ENCODE measurements at places on chromosomes 2 and 18.

GRCh38 chr2:40416486-40416885, 35.4 kb downstream of the SLC8A1 start:
- no peak for DNase-seq

DNA sequence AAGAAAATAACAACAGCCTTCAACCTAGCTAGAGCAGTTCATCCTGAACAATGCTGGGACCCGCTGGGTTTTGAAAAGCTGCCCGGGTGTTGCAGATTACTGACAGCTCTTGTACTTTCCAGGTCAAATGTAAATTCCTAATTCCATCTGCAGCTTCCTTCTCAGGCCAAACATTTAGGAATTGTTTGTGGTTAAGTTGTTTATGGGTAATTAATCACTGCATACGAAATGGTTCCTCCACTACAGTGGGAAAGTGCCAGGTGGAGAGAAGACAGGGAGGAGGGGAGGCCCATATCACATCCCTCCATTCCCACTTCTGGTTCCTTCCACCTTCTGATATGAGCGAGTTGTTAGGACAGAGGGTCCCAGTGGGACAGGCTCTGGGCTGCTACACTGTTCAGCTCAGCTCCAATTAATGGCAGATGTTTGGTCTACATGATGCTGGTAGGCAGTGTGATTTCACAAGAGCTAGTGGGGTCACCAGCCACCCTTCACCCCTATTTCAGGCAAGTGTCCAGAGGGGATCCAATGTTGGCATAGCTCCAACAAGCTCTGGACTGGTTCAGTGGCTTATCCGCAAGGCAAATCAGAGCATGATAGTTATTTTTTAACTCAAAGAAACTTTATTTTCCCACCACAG, 112.9 kb upstream of the ACAA2 start:
- DNase-seq = no peak

GRCh38 chr2:28616396-28616999, 120.6 kb downstream of the PLB1 start:
- no peak for DNase-seq

- no peak for DNase-seq
Observed at GRCh38 chr18:32048507-32049091, 30.0 kb downstream of the RNF125 start.

DNA sequence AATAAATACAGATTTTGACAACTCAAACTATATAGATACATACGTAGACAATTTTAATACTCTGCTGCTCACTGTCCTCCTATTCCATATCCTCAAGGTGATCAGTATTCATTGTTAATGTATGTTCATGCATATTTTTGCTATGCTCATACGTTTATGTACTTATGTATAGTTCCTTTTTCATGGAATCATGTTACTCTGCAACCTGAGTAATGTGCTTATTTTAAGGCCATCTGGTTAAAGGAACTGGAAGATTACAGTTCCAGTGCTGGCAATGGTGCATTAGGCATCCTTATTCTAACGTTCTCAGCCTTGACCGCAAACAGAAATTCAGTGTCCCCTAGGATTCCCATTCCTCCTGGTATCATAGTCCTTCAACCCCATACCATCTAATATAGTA, 385.0 kb upstream of the TNP1 start:
- DNase-seq = no peak

DNA sequence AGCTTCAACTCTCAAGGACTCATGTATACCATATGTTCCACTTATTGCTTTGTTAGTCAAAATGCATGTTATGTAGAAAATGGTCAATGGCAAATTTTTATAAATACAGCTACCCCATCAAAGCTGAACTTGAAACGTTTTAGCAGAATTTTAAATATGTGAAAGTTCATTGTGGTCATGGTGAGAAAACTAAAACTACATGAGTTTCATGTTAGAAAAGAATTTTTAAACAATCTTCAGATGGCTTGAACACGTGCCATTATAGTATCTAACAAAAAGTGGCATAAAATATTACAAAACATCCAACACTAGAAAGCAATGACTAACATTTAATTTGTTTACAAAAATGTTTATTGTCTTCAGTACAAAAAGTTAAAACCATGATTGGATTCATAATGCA, 246.0 kb upstream of the KCNJ3 start:
- DNase-seq = no peak

GRCh38 chr2:15687720-15688119, 96.1 kb downstream of the DDX1 start:
- DNase-seq = no peak

DNA sequence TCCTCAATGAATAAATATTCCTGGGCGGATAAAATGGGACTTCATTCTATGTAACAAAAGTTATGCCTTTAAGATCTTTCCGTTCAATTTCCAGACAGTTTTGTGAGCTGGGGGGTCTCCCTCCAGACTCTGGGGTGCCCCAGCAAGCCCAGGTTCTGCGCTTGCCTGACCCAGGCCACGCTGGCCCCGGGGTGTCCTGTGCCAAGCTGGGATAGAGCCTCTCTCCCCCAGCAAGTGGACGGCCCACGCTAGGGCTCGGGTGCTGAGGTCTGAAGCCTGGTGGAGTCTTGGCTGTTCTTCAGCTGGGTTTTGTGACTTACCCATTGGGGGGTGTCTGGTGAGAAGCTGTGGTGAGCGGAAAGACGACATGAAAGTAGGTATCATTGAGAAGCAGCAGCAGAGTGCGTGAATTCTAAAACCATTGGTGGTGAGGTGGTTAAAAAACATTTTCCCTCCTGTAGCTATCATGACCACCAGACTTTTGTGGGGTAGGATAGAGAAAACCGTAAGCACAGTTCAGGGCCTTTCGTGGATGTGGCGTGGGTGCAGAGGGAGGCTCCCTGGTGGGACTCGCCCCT, 346.8 kb downstream of the ANAPC1 start:
- no peak for DNase-seq

- DNase-seq = no peak
Observed at GRCh38 chr2:7121851-7122250, 204.6 kb downstream of the RNF144A start.

GRCh38 chr18:13445241-13445897, 226.8 kb downstream of the LDLRAD4 start:
- no peak for DNase-seq

DNA sequence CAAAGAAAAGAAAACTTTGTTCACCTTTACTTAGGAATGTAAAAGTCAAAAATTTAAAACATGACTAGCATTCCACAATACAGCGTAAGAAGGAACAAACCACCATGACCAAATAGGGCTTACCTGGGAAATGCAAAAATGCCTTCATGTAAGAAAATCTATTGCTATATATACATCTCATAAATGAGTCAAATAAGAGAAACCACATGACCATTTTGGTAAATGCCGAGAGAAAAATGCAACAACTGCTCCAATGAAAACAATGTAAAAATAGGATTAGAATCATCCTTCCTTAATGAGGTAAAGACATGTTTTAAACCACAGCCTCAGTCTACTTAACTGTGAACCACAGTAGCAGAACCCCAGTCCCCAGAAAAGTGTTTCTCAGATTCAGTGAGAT, 49.4 kb downstream of the TGOLN2 start:
- DNase-seq = no peak

DNA sequence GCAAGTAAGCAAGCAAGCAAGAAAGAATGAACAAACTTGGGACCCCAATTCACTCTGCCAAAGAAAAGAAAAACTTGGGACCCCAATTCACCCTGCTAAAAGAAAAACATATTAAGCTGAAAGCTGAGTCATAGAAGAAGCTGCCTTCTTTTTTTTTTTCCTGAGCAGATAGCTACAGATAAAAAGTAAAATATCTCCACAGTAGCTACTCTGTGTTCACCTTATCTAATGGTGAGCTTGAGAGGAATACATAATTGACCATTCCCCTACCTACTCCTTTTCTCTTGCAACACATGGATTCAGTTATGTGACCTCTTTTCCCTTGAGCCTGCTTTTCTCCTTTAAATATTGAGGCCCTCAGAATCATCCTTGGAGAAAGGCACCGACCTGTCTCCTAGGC, 63.0 kb downstream of the MCFD2 start:
- no peak for DNase-seq

GRCh38 chr2:40300391-40300790, 151.5 kb downstream of the SLC8A1 start:
- no peak for DNase-seq

DNA sequence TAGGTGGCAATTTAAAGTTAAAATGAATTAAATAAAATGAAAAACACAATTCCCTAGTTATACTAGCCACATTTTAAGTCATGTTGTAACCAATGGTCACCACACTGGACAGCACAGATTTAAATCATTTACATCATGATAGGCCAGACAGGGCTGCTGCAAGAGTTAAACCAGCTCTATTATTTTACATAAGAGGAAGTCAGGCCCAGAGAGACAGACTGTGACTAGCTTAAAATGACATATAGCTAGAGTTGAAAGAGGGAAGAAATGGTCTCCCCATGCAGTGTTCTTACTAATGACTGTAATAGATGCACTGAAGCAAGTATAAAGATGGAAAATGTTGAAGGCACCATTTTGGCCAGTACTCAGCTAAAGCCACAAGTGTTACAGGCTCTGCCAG, 69.6 kb downstream of the SLC66A3 start:
- DNase-seq = no peak

GRCh38 chr2:172200495-172201085, 97.9 kb upstream of the DLX2 start:
- no peak for DNase-seq

- DNase-seq = no peak
Observed at GRCh38 chr2:218149848-218150440, 16.8 kb downstream of the CXCR1 start.

- no peak for DNase-seq
Observed at GRCh38 chr18:66193938-66194337, 410.0 kb downstream of the CDH19 start.

- peak; percentile 36 for DNase-seq
Observed at GRCh38 chr2:230956827-230957755, 32.0 kb upstream of the GPR55 start.

DNA sequence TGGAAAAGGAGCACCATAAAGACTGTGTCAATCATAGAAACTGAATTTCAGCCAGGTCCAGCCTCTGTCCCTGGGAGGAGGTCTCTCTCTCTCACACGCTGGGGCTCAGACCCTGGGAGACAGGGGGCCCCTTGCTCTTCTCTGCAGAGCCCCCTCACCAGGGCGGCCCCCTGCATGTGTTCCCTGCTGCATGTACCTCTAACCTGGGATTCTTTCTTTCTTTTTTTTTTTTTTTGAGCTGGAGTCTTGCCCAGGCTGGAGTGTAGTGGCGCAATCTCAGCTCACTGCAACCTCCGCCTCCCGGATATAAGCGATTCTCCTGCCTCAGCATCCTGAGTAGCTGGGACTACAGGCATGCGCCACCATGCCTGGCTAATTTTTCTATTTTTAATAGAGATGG, 46.5 kb downstream of the TPO start:
- no peak for DNase-seq

DNA sequence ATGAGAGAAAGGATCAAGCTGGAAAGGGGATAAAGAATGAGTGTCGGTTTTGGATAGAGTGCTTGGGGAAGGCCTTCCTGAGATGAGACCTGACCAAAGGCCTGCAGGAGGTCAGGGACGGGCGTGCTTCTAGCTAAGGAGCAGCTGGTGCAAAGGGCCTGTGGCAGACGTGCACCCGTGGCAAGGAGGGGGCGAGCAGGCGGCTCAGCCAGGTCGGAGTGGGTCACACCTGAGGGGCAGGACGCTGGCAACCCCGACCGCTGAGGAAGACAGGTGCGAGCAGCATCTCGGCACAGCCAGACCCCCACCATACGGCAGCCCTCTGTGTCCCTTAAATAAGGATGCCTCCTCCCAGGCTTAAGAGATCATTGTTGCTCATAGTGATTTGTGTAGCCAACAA, 48.1 kb downstream of the ODC1 start:
- DNase-seq = no peak

DNA sequence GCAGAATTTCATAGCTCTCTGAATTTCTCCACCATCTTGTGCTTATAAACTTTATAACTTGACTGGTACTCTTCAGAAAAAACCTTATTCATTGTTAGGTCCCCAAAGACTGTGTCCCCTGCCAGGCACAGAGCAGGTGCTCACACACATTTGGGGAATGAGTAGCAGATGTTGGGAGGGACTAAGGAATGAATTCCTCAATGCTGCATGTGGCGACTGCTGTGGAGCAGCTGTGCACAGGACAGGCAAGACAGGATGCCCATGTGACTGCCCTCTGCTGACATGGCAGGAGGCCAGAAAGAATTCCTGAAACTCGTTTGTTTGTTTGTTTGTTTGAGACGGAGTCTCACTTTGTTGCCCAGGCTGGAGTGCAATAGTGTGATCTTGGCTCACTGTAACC, 122.3 kb upstream of the ITGA6 start:
- DNase-seq = no peak

- DNase-seq = no peak
Observed at GRCh38 chr18:23523429-23524212, 20.3 kb downstream of the RMC1 start.

GRCh38 chr2:9492927-9493326, 18.6 kb downstream of the IAH1 start:
- DNase-seq = no peak

DNA sequence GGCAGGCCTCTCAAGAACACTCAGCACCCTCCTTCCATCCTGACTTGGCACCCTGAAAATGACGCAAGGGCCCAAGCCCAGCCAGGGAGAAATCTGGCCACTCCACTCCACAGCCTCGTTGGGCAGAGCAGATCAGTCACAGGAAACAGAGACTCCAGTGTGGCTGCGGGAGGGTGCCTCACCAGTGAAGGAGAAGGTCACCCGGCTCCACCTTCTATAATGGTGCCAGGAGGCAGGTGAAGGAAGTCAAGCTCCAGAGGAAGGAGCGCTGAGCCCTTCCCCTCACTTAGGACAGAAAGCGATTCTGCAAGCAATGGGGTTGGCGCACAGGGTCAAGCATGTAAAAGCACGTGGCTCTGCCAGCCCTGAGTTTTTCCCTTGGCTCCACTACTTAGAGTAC, 35.3 kb downstream of the CRACDL start:
- DNase-seq = no peak

Data from activated T-cell treated with anti-CD3 and anti-CD28 coated beads for 48 hours (primary cell).